Fibroblast of skin of abdomen (primary cell): ENCODE measurements at places on chromosomes 16 and 17.
A peak's percentile ranks its signal among the peaks of the same experiment; 100 is the strongest.

GRCh38 chr17:66687570-66688284, 147.2 kb upstream of the CACNG5 start:
- no peak for DNase-seq

- no peak for DNase-seq
Measured at GRCh38 chr16:57150682-57151330, 35.0 kb downstream of the PSME3IP1 start.

DNA sequence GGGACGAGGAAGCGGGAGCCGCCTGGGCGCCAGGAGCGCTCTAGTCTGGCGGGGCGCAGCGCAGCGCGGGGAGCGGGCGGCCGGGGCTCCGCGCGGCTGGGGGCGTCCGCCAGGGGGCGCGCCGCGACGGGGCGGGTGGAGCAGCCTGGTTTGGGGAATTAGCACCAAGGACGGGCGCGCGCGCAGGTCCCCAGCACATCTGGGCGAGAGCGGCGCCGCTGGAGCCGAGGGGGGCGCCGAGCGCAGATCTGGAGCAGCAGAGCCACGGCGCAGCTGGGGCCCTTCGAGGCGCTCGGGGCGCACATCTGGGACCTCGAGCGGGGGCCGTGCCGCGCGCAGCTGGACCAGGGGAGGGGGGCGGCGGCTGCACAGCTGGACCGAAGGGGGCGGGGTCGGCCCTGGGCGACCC, at the start of gene NXPH3:
NXPH3 (plus strand) TSS at position 193 of the 409 bp plus-strand sequence. CDS start 349 bp downstream, outside the sequence.
- peak; percentile 22 for DNase-seq

- DNase-seq: peak; percentile 49
Measured at GRCh38 chr17:77881545-77881944, 77.0 kb upstream of the TNRC6C start.

DNA sequence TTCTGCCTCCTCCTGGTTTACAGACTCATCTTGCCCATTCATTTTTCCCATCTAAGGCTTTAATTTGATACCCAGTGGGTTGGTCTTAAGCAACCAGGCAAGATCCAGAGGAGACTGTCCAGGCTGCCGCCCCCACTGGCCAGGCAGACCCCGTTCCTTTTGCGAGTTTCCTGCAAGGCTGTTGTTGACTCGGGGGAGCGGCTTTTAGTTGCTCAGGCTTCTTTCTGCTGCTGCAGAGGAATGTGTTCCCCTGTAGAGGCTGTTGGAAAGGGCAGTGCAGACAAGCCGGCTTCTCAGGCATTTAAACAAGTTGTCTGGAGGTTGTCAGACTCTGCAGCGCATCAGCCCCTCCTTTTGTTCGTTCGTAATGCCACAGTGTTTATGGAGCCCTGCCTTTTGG, 231.2 kb downstream of the PRKCA start:
- peak; percentile 75 for DNase-seq

DNA sequence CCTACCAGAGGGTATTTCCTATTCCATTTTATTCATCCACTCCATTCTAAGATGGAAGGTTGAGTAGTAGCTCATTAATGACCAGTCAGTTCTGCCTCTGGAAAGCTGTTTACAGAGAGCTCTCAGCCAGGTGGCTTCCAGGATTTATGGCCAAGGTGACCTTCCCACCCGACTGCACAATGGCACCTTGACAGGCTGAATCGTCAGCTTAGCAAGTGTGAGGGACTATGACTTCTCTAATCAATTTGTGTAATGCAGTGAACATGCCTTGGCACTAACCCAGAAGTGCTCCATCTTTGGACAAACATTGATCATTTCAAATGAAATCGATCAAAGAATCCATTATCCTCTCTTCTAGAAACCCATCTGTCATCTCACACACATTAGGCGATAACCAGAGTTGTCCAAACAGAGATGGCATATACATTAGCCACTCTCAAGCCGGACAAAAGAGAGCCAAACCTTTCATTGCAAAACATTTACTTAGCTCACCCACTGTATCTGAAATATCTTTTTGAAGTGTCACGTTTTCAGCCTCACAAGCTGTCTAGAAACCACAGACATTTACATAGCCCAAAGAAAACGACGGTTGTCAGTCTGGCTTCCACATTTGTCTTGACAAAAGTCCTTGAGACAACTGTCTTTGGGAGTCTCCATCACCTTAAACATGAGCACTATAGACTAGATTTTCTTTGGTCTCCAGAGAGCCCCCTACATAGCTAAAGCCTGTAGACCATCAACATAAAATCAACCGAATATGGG, 35.6 kb downstream of the CLEC3A start:
- DNase-seq: no peak

GRCh38 chr16:7148606-7149005, 184.0 kb upstream of the RBFOX1 start:
- no peak for DNase-seq

GRCh38 chr16:25143928-25144327, 32.4 kb downstream of the LCMT1 start:
- no peak for DNase-seq

GRCh38 chr17:27807567-27808470, 7.5 kb upstream of the NOS2 start:
- DNase-seq: no peak

DNA sequence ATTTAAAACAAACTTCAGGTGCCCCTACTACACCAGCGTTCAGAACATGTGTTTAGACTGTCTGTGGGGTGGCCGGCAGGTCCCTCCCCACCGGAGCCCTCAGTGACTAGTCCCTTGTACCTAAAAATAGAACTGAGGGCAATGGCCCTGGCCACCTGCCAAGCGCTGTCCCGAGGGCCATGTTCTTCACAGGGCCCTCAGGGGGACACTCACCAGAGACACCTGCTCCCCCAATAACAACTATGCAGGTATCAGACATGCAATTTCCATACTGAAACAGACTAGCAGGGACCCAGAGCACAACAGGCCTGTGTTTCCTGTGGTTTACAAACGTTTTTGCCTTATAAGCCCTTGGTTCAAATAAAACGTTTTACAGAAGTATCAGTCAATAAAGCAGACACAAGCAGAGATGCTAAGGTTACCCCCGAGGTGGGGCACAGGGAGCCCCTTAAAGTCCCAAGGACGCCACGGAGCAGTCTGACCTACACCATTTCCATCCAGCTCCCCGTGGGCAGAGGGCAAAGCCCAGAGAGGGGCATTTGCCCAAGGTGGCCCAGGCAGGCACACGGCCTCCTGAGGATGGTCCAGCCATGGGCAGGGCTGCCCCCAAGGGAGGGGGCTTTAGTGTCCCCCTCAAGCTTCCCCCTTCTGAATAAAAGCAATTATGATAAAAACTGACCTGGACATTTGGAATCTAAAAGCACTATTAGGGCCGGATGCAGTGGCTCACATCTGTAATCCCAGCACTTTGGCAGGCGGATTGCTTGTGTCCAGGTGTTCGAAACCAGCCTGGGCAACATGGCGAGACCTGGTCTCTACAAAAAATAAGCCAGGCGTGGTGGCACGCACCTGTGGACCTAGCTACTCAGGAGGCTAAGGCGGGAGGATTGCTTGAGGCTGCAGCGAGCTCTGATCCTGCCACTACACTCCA, 896 bp upstream of the MYLK3 start:
- no peak for DNase-seq

- DNase-seq: no peak
Measured at GRCh38 chr16:740459-740763, 386 bp downstream of the CIAO3 start.

DNA sequence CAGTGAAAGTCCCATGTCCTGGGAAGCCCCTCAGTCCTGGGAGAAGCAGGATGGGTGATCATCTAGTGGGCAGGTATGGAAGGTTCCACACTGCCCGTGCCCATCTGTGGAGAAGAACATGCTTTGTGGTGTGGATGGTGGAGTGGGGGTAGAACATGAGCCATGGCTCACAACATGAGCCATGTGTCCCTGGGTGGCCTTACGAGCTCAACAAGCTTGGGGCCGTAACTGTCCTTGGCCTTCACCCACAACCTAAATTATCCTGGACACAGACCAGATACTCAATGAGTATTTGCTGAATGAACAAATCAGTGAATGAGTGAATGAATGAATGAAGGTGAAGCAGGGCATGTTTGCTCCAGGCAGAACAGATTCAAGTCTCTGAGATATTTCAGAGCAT, 13.5 kb downstream of the SOX8 start:
- DNase-seq: peak; percentile 20

DNA sequence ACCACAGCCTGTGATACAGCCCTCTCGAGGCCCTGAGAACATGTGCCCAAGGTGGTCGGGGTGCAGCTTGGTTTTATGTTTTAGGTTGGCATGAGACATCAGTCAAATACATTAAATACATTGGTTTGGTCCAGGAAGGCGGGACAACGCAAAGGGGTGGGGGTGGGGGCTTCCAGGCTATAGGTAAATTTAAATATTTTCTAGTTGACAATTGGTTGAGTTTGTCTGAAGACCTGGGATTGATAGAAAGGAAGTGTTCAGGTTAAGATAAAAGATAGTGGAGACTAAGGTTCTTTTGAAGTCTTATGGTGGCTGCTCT, 1.2 kb upstream of the ZKSCAN2 start:
- no peak for DNase-seq

DNA sequence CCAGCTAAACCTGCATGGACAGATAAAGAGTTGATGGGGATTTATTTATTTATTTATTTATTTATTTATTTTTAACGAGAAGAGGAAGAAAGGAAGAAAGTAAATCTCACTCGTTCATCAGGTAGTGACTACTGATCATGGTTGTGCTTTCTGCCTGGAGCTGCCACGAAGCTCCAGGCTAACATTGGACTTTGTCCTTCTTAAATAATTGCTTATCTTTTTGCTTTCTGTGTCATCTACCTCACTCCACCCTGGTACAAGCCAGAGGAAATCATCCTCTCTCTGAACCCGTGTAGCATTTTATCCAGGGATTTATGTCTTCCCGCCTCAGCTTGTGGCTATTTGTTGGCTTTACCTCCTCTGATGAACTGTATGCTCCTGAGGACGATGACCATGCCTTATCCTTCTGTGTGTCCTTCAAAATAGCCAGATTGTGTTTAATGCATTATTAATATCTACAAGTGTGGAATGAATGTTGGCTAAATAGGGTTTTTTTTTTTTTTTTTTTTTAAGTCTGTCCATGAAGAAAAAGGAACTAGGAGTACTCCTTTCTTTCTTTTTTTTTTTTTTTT, 8.0 kb upstream of the SLC12A3 start:
- no peak for DNase-seq

DNA sequence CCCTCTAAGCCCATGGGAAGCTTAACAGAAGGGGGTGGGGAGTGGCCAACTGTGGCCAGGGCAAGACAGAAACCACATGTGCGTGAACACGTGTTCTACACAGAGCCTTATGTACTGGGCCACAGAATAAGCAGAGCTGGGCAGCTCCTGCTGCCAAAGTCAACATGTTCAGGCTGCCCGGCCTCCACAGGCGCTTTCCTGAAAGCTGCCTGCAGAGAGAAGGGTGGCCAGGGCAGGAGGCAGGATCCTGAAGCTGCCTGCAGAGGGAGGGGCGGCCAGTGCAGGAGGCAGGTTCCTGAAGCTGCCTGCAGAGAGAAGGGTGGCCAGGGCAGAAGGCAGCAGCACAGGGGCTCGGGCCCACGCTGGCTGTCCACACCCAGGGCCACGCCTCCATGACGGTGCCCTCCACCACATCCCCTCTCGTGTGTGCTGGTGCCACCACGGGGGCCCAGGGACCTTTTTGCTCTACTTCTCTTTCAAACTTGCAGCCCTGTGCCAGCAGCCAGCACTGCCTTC, 79.5 kb downstream of the ANKRD11 start:
- peak; percentile 63 for DNase-seq

DNA sequence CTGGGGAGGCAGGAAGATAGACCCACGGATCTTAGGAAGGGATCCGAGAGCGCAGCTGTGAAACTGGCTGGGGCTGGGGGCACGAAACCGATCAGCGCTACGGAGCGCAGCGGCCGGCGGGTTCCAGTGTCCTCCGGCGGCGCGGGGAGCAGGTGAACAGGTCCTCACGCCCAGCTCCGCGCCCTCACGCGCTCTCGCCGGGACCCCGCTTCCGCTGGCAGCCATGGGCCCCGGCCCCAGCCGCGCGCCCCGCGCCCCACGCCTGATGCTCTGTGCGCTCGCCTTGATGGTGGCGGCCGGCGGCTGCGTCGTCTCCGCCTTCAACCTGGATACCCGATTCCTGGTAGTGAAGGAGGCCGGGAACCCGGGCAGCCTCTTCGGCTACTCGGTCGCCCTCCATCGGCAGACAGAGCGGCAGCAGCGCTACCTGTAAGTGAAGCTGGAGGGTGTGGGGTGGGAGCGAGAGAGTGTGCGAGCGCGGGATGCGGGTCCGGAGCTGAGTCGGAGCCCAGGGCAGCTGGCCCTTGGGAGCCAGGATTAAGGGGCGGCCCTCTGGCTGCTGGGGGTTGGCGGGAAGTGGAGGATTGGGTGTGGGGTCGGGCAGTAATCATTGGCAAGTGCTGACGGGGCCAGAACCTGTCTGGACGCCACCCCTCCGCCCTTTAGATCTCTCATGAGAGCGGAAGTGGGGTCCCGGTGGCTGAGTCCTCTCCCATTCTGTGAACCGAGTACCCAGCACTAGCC, 479 bp downstream of the ITGA3 start:
- peak; percentile 60 for DNase-seq

- DNase-seq: no peak
Measured at GRCh38 chr16:85146532-85146797, 34.2 kb upstream of the CIBAR2 start.

DNA sequence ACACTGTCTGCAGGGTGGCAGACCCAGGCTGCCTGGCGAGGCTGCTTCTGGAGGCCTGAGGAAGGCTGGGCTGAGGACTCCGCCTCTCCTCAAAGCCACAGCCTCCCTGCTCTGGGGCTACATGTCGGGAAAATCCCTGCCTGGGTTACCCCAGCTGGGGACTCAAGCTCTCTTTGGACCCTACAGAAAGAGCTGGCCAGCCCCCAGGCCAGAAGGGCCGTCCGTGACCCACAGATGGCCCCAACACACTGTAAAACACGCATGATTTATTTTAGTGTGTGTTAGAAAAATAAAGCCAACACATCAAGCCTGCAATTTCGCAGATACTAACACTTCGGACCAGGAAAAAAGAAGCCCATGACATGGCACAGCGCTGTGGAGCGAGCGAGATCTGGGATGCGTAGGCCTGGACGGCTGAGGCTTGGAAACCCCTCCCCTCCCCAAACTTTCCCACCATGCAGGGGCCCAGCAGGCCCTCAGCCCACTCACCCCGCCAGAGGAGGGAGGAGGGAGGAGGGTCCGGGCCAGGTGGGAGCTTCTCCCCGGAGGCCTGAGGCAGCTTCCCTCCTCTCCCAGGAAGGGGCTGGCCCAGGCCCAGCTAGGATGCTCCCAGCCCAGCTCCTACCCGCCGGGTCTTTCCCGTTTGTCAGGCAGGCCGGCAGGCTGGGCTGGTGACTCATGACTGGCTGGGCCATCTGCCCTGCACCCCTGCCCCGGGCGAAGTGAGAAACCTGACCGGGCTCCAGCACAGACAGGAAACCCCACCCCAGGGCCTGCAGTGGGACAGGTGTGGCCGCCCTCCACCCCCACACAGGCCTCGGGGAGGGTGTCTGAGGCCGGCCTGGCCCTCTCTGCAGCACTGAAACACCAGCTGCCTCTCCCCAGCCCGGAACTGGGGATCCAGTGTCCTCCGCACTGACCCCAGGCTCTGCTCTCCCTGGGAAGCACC, 34.1 kb upstream of the SLC38A10 start:
- DNase-seq: peak; percentile 84

DNA sequence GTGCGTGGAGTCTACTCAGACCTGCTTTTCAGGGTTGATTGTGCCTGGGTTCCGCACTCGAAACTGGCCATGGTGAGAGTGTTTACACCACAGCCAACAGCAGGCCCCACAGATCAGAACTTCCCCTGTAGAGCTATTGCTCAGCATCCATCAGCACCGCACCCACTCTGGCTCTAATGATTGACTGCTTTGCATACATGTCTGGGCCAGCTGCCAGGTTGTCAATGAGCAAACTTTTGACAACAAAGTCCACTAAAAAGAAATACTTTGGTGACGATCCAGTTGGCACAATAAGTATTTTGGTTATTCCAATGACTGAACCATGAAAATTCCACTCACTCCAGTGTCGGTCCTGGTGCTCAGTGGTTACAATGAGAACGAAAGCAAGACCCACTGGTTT, 190.7 kb downstream of the FOXL1 start:
- DNase-seq: peak; percentile 86
